IPS DF 19.7 (cell line): ENCODE measurements at places on chromosomes 3 and 15.

GRCh38 chr15:70385052-70385451 is 287.3 kb upstream of the TLE3 start:
- no peak for DNase-seq

DNA sequence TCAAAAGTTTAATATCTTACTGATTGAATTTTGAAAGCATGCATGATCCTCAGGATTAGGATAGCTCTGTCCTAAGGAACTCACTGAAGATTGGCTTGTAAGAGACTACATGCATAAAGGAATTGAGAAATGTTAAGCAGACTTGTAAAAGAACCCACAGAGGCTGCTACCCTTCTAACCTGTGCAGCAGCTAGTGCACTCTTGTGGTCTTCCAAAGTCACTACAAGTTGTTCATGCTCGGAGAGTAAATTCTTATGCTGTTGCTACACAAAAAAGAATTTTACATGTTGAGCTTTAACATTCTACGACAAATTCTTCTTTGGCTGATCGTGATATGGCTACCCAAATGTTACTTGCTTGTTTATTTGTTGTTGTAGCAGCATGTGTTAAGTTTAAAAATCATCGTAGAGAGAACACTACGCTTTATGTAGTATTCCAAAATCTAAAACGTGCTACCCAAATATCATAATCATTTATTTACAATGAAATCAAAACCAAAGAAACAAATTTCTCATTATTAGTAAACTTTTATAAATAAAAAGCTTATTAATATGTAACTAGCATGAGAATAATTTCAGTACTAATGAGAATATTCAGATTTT is 55.0 kb downstream of the GOLIM4 start:
- DNase-seq = peak; percentile 20

DNA sequence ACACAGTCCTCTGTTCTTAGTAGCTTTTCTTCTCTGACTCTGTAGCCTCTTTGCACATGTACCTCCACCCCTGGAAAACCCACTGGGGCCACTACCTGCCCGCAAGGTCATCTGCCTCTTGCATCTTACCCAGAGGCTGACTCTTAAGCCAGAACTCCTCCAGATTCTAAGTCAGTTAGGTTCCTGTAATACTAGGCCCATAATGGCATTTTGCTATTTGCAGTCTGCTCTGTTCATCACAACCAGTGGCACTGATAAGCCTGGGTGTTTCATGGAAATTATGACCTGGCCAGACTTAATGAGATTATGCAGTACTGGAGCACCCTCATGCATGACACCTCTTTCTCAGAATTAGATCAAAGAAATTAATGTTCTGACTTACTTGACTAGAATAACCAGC is 31.7 kb upstream of the ATG7 start:
- DNase-seq = no peak

DNA sequence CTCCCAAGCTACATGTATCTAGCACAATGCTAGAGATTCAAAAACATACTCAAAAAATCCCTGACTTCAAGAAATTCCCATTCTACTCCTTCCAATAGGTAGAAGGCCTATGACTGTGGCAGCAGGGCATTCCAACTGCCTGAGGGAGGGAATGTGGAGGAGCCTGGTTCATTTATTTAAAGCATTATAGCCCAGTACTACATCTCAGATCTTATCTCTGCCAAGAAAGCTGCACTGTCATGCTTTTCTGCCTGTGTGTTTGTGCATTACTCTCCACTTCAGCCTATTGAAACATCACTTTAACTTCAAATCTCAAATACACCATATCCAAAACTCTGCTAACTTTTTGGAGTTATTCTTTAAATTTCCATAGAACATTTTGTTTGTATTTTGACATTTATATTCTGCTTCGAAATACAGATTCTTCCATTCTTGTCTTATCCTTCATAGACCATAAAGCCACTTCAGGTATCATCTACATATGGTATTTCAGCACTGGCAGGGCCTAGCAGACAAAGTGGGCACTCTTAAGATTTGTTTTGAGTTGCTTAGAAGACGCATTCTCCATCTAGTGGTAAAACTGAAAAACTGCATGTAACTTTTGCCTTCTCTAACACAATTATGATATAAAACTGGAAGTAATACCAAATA is 59.1 kb upstream of the NEDD4 start:
- DNase-seq = no peak
